ENCODE measurements at places on chromosomes 5 and 9. TPM values are rescaled to one million over a fixed set of nuclear protein-coding genes. Genes with fewer than 3 reads are reported as not detected.

DNA sequence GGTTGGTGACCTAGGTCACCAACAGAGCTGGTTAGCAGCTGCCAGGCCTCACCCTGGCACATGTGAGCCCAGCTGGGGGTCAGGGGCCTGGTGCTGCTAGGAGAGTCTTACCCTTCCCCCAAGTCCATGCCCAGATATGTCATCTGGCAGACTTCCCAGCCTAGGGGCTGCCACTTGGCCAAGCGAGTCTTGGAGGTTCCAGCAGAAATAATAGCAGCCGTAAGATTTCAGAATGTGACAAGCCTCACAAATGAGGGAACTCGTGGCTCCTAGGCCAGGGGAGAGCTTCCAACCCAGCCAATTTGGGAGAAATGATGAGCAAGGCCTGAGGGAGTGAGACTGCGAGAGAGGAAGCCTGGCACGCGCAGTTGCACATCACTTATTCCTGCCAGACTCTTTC, 11.1 kb downstream of the URM1 start:
- DNase-seq, result no peak

The LCN10 gene
- total RNA-seq, result 11.4 TPM

- no peak for DNase-seq
Measured at GRCh38 chr5:143258559-143259253, 144.8 kb downstream of the NR3C1 start.

DNA sequence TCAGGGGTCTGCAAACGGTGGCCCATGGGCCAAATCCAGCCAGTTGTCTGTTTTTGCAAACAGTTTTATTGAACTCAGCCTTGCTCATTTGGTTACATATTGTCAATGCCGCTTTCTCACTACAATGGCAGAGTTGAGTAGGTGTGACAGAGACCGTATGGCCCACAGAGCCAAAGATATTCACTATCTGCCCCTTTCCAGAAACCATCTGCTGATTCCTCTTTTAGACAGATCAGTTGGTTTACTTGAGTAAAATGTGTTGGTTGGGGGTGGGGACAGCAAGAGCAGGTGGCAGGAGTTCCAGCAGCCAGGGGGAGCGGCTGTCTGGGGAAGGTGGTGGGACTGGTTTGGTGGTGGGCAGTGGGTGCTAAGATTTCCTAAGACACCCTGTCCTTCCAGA, 54.8 kb downstream of the COL27A1 start:
- DNase-seq, result no peak

The CD72 gene
- 2.4 TPM for total RNA-seq

DNA sequence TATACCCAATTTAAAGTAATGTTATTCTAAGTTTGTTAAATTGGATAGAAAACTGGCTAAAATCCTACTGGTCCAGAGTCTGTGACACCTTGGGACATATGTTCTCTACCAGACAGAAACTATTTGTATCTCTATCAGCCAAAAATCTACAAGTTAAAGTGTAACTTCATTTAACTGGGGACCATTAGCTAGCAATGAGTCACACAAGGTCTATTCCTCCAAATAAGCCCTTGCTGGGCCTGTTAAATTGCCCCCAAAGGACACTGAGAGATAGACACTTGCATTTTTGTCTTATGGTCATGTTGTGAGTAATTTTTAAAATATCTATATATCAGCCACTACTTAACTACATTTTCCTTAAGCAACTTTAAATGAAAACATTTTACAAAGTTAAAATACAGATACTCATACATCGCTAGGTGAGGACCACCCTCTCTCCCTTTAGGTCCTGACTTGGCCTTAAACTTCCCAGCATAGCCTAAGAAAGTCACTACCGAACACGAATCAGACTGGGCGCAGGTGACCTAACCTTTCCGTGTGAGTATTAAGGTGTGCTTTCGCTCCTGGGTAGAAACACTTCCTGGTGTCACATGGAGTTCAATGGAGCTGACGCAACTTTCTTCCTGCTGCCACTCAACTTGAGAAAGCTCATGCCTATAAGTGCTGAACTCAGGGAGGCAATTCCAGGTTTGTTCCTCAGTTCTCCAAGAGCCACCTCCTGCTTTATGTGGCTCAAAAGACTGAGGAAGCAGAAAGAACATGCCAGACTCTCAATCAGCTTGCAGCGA, 249.1 kb downstream of the DIRAS2 start:
- DNase-seq, result peak; percentile 60

GRCh38 chr9:98149422-98149821, 30.4 kb upstream of the TRIM14 start:
- DNase-seq, result no peak

- no peak for DNase-seq
Measured at GRCh38 chr5:90408571-90409317, 812 bp downstream of the CETN3 start.

GRCh38 chr5:64685866-64686265, 4.4 kb upstream of the SHISAL2B start:
- DNase-seq, result no peak

The APBB3 gene
- total RNA-seq, result 46.4 TPM

The FBXW2 gene
- total RNA-seq, result 44.9 TPM

DNA sequence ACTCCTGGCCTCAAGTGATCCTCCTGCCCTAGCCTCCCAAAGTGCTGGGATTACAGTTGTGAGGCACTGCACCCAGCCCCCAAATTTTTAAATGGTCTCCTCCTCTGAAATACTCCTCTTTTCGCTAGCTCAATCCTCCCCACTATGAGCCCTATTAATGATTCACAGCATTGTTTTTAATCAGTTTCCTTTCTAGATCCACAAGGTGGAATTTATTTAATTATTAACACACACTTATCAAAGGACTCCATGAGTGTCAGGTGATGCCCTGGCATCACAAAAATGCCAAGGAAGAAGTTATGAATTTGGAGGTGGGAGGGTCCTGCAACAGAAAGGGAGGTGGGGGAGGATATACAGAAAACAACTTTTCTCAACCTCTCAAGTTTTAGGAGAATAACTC, 806.5 kb downstream of the PRELID2 start:
- no peak for DNase-seq

The CAMSAP1 gene
- total RNA-seq, result 24.4 TPM

The SETD9 gene
- total RNA-seq, result 4.8 TPM

- DNase-seq, result no peak
Measured at GRCh38 chr5:42483472-42484154, 60.4 kb downstream of the GHR start.

- DNase-seq, result no peak
Measured at GRCh38 chr9:79768194-79768593, 196.4 kb downstream of the TLE4 start.

The IFNA2 gene
- not detected for total RNA-seq

The GRIA1 gene
- total RNA-seq, result not detected

DNA sequence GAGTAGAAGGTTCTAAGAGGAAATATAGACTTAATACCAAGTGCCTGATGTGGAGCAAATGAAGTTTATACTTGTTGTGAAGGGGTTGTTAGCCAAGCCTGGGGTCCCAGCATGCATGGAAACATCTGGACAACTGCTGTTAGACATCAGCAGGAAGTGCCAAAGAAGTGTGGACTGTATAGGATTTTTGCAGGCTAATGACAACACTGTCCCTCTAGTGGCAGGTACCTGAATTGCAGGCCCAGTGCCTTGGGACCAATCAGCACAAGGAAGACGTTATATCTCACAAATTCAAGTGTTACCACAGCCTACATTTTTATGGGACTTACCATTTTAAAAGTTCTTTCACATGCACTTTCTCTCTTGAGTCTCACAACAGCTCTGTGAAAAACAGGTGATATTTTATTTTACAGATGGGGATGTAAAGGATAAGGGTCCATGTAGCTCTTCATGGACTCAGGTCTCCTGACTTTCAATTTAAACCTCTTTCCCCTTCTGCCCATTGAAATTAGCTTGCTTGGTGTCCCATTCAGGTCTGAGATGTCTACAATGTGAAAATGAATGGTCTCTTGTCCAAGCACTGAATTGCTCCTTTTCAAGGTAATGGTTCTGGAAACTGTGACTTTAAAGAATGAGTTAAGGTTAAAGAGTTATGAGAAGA, 89.0 kb upstream of the MAP1B start:
- DNase-seq, result peak; percentile 50

DNA sequence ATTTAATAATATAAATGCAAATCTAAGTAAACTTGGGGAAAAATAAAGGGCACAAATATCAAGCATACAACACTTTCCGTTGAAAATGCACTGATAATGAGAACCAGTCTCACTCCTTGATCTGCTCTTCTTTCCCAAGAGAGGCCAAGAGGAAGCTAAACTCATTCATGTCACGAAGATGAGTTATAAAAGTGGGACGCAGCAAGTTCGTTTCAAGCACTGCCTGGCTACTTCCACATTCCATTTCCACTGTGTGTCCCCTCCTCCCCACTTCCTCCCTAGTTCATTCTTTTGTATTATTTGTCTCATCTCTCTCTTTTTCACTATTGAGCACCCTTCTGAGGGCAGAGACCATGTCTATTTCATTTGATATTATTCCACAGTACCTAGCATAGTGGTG, 158.1 kb downstream of the SLC24A2 start:
- no peak for DNase-seq

The MSH3 gene
- 16.1 TPM for total RNA-seq

DNA sequence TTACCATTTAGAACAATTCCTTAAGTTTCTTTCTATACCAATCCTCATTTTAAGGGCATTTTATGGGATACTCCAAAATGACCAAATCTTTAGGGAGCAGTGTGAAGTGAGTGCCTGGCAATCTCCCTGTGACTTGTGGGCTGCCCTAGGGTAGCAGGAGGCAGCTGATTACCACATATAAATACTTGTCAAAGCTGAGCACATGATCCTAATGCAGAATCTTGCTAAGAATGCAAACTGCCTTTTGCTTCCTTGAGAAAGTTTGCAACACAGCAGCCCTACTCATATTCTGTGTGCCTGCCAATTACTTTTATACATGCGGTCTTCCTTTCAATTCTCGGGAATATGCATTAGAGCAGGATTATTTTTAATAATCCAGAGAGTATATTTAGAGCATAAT, 18.2 kb upstream of the NREP start:
- no peak for DNase-seq

The RNF183 gene
- 5.3 TPM for total RNA-seq

DNA sequence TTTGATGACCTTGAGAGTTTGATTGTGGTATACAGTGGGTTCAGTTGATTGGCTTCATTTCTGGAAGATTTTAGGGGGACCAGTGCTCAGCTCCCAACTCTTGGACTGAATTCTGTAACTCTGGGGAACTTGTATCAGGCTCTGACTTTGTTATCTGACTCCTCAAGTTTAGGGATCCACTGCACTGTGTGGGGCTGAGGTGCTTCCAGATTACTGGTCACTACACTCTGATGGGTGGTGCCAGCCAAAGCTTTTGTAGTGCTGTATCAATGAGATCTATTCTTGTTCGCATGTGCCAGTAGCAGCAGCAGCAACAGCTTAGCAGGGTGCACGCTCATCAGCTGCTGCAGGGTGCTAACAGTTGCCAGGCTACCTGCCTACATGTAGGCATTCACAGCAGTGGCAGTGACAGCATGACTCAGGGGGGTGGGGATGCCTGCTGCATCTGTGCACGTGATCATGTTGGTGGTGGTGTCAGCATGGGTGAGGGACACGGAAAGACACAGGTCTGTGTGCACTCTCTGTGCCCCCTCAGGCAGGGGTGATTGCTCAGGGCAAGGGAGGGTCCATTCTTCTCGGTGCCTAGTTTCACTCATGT, 438.8 kb upstream of the SEMA6A start:
- DNase-seq, result no peak

The BHMT2 gene
- total RNA-seq, result 11.0 TPM

DNA sequence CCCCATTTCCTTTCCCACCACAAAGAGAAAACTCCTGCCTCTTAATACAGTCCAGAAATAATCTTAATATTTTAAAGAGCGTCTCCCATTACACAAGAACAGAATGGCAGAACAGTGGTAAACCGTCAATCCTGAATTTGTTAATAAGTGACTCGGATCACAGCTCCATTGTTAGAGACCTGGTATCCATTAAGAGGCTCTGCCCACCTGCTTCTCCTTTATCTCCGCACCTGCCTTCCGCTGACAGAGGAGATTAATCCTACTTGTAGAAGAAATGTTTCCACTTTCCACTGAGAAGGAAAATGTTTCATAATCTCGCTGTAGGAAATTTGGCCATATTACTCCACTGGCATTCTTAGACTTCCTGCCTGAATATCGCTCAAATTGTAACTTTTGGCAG, 1493.2 kb downstream of the MAT2B start:
- DNase-seq, result peak; percentile 23

DNA sequence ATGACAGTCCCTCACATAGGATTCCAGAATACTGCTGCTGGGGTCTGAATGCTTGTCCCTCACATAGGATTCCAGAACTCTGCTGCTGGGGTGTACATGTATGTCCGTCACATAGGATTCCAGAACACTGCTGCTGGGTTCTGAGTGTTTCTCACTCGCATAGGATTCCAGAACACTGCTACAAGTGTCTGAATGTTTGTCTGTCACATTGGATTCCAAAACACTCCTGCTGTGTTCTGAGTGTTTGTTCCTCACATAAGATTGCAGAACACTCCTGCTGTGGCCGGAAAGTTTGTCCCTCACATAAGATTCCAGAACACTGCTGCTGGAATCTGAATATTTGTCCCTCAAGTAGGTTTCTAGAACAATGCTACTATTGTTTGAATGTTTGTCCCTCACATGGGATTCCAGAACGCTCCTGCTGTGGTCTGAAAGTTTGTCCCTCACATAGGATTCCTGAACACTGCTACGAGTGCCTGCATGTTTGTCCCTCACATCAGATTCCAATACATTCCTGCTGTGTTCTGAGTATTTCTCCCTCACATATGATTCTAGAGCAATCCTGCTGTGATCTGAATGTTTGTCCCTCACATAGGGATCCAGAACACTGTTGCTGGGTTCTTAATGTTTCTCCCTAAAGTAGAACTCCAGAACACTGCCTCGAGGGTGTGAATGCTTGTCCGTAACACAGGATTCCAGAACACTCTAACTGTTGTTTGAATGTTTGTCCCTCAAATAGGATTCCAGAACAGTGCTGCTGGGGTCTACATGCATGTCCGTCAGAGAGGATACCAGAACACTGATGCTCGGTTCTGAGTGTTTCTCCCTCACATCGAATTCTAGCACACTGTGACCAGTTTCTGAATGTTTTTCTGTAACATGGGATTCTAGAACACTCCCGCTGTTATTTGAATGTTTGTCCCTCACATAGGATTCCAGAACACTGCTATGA, 200.4 kb downstream of the FOXD4L6 start:
- DNase-seq, result no peak

The CDH18 gene
- total RNA-seq, result 0.32 TPM

DNA sequence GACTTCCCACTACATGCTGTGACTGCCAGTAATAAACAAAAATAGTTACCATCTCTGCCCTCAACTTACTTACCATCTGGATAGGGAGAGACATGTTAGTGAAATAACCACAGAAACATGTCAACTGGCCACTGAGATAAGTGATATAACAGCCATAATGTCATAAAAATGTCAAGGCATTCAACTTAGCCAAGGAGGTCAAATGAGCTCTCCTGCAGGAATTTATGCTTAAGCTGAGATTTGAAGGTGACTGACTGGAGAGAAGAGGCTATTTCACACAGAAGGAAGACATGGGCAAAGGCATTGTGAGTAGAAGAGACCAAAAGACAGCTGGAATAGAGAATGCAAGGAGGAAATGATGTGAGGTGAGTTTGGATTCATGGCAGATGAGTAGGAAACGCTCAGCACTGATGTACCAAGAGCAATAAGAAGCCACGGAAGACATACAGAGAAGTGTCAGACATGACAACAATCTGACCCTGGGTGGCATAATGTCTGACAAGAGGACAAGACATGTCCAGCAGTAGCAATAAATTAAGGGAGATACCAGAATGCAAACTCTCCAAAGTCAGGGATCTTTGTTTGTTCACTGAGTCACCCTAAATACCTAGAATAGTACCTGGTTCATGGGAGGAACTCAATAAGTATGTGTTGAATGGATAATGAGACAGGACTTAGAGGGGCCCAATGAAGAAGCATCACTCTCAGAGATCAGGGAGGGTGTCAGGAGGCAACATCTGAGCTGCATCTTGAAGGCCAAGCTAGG, 318.8 kb downstream of the ACTL7B start:
- no peak for DNase-seq

- no peak for DNase-seq
Measured at GRCh38 chr9:105373723-105374122, 74.1 kb upstream of the FSD1L start.
